ENCODE measurements at places on chromosomes 12 and 14.

GRCh38 chr12:92365333-92365732 is 219.7 kb upstream of the BTG1 start:
- no peak for DNase-seq

GRCh38 chr12:79895071-79895470 is 39.8 kb downstream of the PPP1R12A start:
- DNase-seq = no peak

DNA sequence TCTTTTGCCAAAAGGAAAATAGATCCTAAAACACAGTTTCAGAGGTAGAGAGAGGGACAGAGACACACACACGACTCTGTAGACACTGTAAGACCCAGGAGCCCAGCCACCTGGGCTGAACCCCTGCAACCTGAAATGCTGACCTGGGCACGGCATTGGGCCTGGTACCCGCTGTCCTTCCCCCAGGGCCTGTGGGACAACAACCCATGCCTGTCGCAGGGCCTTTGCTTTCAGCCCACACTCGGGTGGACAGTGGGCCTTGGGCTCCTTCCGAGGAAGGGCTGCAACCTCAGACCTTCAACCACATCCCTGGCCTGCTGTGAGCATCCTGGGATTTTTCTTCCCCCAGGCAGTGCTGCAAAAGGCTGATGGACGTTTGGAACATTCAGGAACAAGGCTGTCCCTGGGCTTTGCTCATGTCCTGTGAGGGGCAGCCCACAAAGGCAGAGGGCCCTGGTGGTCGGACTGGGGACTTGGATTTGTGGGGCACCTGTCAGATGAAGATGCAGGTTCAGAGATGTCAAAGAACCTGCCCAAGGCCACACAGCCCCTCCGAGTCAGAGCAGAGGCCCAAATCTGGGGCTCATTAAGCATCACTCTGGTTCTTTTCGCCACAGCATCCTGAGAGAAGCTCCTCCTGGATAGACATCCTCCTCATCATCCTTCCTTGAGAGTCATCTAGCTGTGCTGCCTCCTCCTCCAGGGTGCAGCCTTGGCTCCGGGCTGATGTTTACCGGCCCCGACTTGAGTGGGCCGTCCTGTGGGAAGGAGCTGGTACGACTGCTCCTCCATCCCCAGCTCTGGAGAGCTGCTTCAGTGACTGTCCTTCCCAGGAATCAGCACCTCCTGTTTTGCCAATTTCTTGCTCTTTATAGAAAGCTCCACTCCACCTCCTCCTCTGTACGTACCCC is 32.7 kb downstream of the CCDC92 start:
- no peak for DNase-seq

DNA sequence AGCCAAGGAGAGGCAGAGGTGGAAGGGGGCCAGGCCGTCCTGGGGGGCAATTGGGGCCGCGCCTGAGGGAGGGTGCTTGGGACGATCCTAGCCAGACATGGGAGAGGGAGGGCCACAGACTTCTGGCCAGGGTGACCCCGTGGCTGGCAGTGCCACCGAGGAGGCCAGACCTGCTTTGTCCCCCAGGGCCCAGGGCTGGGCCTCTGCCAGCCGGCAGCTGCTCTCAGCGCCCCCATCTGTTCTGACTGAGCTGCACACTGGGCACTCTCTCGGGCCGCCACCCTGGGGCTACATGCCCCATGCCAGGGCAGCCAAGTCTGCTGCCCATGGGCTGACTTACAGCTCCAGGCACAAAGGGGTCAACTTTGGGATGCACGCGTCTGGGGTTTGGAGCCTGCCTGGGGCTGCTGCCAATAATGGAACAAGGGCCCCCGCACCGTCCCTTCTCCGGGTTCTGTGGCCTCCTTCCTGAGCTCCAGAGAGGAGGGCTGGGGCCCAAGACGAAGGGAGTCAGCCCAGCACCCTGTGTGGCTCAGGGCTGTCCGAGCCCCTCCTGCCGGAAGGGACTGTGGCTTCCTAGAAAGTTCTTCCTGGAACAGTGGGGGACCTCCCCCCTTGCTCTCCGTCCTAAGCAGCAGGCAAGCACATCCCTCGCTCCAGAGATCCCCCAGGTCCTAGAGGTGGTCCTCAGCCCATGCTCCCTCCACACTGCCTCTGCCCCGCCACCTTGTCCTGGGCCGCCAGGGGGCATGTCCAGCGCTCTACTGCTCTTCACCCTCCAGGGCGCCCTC is 1.1 kb downstream of the ADSS1 start:
- peak; percentile 55 for DNase-seq

GRCh38 chr14:76891391-76891790 is 65.2 kb downstream of the LRRC74A start:
- DNase-seq = no peak
